ENCODE measurements at places on chromosomes 6 and 20.

DNA sequence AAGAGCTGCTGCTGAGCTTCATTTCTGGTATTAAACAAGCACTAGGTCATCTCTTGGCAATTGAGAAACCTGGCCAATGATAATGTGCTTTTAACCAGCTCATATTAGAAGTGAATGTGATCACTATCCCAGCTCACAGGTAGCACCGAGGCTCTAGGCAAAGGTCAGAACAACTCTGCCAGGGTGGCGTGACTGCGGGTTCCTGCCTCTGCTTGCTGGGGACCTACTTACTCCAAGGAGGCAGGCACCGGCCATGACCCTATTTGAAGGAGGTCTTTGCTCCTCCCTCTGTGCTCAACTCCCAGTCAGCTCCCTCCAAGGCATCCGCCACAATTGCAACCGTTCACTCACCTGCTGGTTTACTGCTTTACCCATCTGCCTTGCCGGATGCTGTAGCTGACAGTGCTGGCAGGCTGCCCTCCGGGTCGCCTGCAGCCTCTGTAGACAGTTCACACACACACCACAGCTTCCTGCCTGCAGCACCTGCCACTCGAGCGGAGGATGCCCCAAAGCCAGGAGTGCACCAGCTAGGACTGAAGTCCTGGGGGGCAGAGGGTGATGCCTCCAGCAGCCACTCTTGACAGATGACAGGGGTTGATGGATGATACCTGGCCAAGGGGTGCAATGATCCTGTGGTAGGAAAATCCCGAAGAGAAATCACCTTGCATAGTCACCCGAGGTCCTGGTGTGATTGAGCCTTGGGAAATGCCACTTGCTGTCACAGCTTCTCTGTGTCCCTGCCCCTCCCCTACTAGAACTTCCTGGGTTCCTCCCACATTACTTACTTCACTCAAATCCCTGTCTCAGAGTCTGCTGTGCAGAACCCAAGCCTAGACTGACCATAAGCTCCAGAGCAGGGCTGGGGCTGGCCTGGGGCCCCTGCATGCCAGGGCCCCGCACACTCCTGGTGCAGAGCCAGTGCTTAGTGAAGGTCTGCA, 8.8 kb upstream of the VSX1 start:
- no peak for DNase-seq
- H3K27ac ChIP-seq, result no peak overlapping the region
- no peak overlapping the region for H3K4me3 ChIP-seq
- no peaks in the 10 kb centered on the region for H3K4me1 ChIP-seq

- no peak for DNase-seq
- H3K27ac ChIP-seq, result no peak overlapping the region
- H3K4me1 ChIP-seq, result no peaks in the 10 kb centered on the region
Observed at GRCh38 chr20:52204136-52204535, 12.6 kb upstream of the ZFP64 start.

- H3K4me3 ChIP-seq, result no peak overlapping the region
- DNase-seq, result no peak
- H3K27me3 ChIP-seq, result no peaks in the 10 kb centered on the region
- H3K27ac ChIP-seq, result no peak overlapping the region
Observed at GRCh38 chr6:7410851-7411250, 21.2 kb downstream of the RIOK1 start.

GRCh38 chr6:90156861-90157260, 139.8 kb downstream of the BACH2 start:
- no peak overlapping the region for H3K4me3 ChIP-seq
- peak overlapping the region; percentile 51 for H3K27ac ChIP-seq
- no peaks in the 10 kb centered on the region for H3K27me3 ChIP-seq
- peaks cover 31% of the 10 kb centered on the region for H3K36me3 ChIP-seq

- H3K27ac ChIP-seq, result peak overlapping the region; percentile 0
- H3K4me3 ChIP-seq, result no peak overlapping the region
- no peaks in the 10 kb centered on the region for H3K27me3 ChIP-seq
- peaks cover 33% of the 10 kb centered on the region for H3K4me1 ChIP-seq
Observed at GRCh38 chr20:362271-363254, 15.7 kb downstream of the NRSN2 start.

- H3K4me3 ChIP-seq, result no peak overlapping the region
- H3K27ac ChIP-seq, result no peak overlapping the region
- H3K27me3 ChIP-seq, result peaks cover 14% of the 10 kb centered on the region
- H3K36me3 ChIP-seq, result no peaks in the 10 kb centered on the region
- no peaks in the 10 kb centered on the region for H3K4me1 ChIP-seq
Observed at GRCh38 chr20:52270001-52270606, 78.5 kb upstream of the ZFP64 start.
